Mesangial cell (primary cell): ENCODE measurements at places on chromosomes 16 and 17. TPM values are rescaled to one million over a fixed set of nuclear protein-coding genes. Genes with fewer than 3 reads are reported as not detected.

Gene OR2C1
- total RNA-seq: not detected in 2 replicates

Gene TTLL6
- total RNA-seq: under 0.01 TPM in 1 of 2 replicates, not detected in the other

Gene KRT25
- total RNA-seq: not detected in 2 replicates

Gene LGALS9B
- total RNA-seq: not detected in 2 replicates

Gene YPEL2
- total RNA-seq: 2.9 and 17.7 TPM in 2 replicates

Gene ITGAX
- under 0.01 TPM in 2 replicates for total RNA-seq

Gene TVP23A
- not detected in 2 replicates for total RNA-seq

Gene SLC35G6
- total RNA-seq: not detected in 2 replicates

Gene CES1
- 0.16 and 0.25 TPM in 2 replicates for total RNA-seq

Gene C17orf78
- not detected in 2 replicates for total RNA-seq

Gene SNX20
- not detected in 2 replicates for total RNA-seq

Gene NLRC3
- total RNA-seq: not detected in 2 replicates

Gene AIPL1
- not detected in 2 replicates for total RNA-seq

Gene MYH13
- total RNA-seq: not detected in 2 replicates

Gene MYH1
- not detected in 2 replicates for total RNA-seq

Gene CTRB2
- total RNA-seq: not detected in 2 replicates

Gene HMOX2
- total RNA-seq: 50.3 and 62.6 TPM in 2 replicates

Gene CLEC18B
- total RNA-seq: 7.0 and 20.9 TPM in 2 replicates

Gene WNT3
- total RNA-seq: 1.1 TPM in 2 replicates

Gene PRAC1
- total RNA-seq: not detected in 2 replicates

Gene AANAT
- total RNA-seq: 0.25 TPM in 1 of 2 replicates, not detected in the other

Gene TP53TG3
- not detected in 2 replicates for total RNA-seq

Gene ALKBH5
- 68.2 and 79.8 TPM in 2 replicates for total RNA-seq

Gene FLII
- total RNA-seq: 354 and 419 TPM in 2 replicates

Gene PDILT
- total RNA-seq: not detected in 2 replicates

Gene NPIPB6
- 0.49 TPM in 1 of 2 replicates, not detected in the other for total RNA-seq
